ENCODE measurements at places on chromosomes 5 and 9. TPM values are rescaled to one million over a fixed set of nuclear protein-coding genes. Genes with fewer than 3 reads are reported as not detected.

DNA sequence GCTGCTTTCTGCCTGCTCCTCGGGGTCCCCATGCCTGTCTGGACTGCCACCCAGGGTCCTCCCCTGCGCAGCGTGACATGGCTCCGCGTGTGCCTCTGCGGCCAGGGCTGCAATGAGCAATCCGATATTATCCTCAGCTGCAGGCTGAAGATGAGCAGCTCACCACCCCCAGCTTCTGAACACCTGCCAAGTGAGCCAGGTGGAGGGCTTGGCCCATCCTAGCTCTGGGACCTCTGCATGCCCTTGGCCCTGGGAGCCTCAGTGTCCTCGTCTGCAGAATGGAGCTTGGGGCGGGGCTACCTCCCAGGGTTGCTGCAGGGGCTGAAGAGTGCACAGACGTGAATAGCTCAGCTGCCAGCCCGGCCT, 4.1 kb upstream of the MYMK start:
- no peak for DNase-seq

GRCh38 chr9:35732800-35733541, 505 bp downstream of the CREB3 start:
- DNase-seq = no peak

- DNase-seq = no peak
Observed at GRCh38 chr9:23431459-23431858, 394.6 kb downstream of the ELAVL2 start.

DNA sequence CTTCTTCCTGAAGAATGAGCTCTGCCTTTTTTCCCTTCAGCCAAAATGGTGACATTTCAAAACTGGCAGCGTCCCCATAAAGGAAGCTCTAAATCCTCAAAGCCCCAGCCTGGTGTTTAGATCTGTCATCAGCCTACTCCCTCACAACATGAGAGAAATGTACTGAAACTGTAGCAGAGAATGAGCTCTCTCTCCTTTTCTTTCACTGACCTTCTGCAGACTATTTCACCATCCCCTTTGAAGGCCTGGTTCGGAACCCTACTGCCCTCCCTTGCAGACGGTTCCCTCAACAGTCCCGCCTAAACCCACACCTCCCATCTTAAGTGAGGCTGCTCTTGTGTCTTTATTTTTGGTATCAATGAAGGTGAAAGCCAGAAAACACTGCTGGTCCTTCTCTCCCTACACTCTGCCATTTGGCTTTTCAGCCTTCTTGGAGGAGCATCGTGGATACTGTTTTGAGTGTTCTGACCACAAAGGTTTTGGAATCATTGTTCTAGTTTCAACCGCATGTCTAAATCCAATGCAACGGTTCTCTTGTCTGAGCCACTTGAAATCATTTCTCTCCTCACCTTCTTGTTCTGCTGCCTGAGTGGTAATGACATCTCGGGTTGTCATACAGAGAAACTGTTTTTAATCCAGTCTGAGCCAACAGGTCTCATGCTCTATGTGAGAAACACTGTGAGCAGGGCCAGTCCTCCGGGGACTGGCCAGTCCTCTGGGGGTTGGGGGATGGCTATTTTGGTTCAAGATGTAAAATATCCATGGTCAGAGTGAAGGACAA, 39.0 kb downstream of the ITK start:
- DNase-seq = no peak

PCDHA6 gene
- total RNA-seq = 3.6 TPM

DNA sequence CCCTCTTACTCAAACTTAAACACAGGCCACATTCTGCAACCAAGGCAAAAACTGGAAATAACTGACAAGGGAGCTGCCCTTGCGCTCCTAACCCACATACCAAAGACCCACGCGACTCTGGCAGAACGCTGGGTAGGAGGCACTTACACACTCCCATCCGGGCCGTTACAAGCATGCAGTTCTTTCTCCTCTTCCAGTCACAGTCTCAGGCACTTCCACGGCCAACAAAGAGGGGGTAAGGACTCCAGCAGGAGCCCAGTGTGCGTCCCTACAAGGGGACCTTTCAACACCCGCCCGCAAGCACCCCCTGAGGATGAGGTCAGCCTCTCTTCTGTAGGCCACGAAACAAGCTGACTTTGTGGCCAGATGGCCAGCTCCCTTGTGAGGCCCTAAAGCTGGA, 57.4 kb downstream of the SERINC5 start:
- DNase-seq = no peak

DNA sequence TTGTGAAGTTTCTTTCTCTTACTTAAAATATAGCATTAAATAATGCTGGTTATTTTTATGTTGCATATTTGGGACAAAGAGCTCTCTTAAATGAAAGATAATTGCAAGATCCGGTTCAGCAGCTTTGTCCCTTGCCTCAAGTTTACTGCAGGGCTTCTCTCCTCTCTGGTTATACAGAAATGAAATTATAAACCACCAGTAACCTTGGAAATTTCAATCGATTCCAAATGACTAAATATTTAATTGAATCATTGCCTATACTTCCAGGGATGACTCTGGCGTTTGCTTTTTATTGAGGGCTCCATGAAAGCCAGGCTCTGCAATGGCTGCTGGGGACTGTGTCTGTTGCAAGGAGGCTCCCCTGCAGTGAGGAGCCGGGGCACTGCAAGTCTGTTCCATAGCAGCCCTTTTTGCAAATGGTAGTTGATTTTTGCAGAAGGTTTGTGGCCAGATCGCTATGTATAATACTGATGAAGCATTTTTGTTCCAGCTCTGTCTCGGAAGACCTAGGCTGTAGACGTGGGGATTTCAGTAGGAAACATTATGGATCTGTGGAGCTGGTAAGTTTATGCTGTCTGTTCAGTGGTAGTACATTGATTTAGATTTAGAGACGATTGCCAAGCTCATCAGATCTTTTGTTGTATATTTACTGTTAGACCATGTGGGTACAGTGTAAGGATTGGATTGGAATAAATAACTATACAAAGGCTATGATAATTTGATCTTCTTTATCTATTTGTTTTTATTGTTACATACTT, at the start of gene GARNL3:
TSS of gene GARNL3 (plus strand) at position 313 of the 758 bp plus-strand sequence. CDS start at position 417, 104 bp downstream.
- DNase-seq = no peak

- DNase-seq = no peak
Observed at GRCh38 chr5:168422431-168422830, 63.8 kb upstream of the RARS1 start.

GRCh38 chr9:93037476-93037971, 21.0 kb upstream of the SUSD3 start:
- DNase-seq = peak; percentile 66

GRCh38 chr5:54526604-54527288, 9.2 kb downstream of the SNX18 start:
- no peak for DNase-seq

DDX4 gene
- total RNA-seq = not detected

TERT gene
- 0.91 TPM for total RNA-seq

- peak; percentile 61 for DNase-seq
Observed at GRCh38 chr9:83199240-83199639, 136.3 kb upstream of the RASEF start.

- DNase-seq = no peak
Observed at GRCh38 chr9:105302728-105303127, 58.3 kb downstream of the SLC44A1 start.

All from kidney (tissue), 22 donors.